GM12891 (cell line): ENCODE measurements at places on chromosomes 3 and 15.

- DNase-seq: no peak
These were observed 7.5 kb downstream of the EPHB1 start for GRCh38 chr3:134802428-134803050.

- no peak for DNase-seq
These were observed 9.3 kb downstream of the PDIA5 start for GRCh38 chr3:123076112-123076495.

DNA sequence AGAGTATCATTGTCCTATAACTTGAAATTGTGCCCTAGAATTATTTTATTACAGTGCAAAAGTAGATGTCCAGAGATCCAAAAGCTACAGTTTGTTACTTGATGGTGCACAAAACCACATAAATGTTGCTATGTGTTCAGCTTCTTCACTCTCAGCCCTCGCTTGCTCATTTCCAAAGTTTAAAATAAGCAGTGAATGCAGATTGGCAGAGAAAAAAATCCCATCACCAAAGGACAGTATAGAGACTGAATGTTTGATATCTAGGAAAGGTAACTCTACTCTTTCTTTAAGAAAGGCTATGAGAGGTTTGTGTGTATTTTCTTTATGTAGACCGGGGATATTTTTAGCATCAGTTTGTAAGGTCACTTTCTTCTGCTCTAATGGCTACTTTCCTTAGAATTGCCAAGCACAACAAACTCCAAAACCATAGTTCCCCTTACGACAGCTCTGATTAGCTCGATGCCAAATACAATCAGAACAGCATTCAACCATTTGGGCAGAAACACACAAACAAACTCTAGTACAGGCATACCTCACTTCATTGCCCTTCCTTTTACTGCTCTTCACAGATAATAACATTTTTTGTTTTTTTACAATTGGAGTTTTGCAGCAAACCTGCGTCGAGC is 164.1 kb upstream of the CCDC54 start:
- no peak for DNase-seq

DNA sequence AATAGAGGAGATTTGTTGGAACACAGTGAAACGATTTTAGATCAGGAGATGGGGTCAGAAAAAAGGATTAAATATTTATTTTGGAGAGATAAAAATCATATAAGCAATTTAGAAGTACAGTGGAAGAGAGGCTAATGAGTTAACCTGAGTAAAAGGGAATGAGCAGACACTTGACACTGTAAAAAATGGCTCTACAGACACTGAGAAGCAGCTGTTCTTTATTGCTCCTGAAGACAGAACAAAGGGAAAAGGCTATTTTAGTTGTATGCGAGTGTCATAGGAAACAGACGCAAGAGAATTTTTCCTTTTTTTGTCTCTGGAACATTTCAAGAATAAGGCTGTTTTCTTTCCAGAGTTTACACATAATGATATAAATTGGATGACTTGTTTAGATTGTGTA is 34.3 kb downstream of the ASTE1 start:
- DNase-seq: no peak

DNA sequence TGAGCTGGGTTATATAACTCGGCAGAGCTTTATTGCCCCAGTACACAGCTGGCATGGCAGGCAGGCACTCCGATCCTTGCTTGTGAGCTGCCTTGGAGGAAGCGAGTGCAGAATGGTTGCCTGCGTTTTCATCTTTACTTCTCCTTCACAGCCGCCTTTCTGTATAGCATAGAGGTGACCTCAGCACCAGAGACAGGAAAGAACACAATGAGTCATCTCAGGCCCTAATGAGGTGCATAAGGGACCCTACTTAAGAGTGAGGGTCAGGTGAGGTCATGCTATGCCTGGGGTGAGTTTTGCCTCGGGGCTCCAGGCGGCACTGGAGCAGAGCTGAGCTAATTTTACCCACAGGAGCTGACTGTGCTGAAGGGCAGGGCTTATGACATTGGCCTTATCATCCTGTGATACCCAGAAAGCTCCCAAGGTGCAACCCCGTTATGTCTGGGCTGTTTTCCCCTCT is 43.5 kb downstream of the LPP start:
- no peak for DNase-seq

DNA sequence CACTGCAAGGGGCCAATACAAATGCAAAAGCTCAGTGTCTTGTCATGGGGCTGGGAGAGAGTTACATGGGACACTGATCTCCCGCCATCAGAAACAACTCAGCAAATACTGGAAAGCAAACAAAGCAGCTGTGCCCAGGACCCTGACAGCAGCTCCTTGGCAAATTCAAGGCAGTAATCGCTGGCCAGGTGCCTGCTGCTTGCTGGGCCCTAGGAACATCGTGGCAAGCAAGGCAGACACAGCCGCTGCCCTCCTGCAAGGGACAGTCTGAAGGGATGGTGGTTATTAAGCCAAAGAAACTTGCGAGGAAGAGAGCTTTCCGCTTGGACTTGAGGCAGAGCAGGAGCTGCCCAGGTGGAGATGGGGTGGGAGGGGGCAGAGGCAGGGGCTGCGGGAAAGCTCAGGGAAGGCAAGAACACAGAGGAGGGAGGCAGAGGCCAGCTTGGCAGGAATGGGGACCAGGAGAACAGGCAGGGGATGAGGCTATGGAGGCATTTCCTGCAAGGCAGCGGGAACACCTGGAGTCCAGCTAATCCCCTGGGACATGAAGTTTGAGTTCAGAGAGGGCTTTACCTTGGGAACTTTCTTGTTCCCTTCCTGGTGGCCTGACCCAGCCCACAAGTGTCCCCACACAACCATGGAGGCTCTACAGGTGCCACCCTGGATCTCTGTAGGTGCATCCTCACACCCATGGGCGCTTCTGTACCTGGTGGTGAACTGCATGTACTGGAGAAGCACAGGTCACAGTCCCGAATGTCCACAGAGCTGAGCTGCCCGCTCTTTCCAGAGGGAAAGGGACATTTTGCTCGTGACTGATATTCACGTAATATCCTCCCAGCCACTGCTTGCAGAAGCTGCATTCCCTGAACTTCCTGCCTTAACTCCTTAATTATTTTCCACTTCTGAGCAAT is 78.7 kb upstream of the ATP2B2 start:
- DNase-seq: no peak

- no peak for DNase-seq
These were observed 3.4 kb downstream of the CLDND1 start for GRCh38 chr3:98519351-98519750.

- DNase-seq: no peak
These were observed 3.1 kb downstream of the CIAO2A start for GRCh38 chr15:64090527-64090926.

GRCh38 chr15:40263024-40263754 is 19.7 kb downstream of the ANKRD63 start:
- DNase-seq: no peak

GRCh38 chr3:21893242-21893641 is 142.2 kb upstream of the ZNF385D start:
- no peak for DNase-seq

- no peak for DNase-seq
These were observed 14.7 kb downstream of the VGLL3 start for GRCh38 chr3:86976219-86976618.

- DNase-seq: no peak
These were observed 25.3 kb downstream of the PLA2G4D start for GRCh38 chr15:42069025-42069424.

DNA sequence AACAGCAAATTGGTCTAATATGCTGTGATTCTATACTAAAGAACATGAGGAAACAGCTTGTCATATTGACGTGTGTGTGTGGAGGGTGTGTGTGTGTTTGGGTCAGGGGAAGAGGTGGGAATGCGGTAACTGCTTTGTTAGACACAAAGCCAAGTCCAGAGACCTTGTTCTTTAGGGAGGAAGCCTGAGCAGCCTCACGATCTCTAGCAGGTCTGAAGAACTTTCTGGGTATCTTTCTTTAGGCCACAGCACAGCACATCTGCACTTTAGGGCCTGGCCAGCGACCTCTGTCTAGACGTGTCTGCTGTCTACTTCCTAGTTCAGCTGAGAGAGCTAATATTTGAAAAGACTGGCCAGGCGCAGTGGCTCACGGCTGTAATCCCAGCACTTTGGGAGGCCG is 220.0 kb upstream of the TPRG1 start:
- DNase-seq: no peak

DNA sequence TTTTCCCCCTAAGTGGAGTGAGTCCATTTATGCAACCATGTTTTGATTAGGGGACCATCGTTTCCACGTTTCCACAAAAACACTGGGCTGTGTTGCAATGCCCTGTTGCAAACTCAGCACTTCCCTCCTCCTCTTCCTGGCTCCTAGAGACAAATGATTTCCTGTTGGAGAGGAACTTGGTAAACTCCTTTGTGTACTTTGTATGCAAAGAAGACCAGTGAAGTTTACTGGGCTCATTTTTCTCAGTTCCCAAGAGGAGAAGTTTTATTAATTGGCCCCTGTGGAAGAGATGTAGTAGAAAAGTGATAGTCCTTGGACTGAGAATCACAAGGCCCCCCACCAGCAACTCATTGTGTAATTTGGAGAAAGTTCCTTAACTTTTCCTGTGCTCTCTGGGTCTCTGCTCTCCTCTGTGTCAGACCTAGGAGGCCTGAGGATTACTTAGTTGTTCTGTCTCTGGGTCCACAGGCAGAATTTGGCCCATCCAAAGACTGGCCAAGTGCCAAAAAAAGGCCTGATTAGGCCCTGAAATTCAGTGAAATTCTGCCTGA is 95.0 kb downstream of the ATG7 start:
- no peak for DNase-seq

DNA sequence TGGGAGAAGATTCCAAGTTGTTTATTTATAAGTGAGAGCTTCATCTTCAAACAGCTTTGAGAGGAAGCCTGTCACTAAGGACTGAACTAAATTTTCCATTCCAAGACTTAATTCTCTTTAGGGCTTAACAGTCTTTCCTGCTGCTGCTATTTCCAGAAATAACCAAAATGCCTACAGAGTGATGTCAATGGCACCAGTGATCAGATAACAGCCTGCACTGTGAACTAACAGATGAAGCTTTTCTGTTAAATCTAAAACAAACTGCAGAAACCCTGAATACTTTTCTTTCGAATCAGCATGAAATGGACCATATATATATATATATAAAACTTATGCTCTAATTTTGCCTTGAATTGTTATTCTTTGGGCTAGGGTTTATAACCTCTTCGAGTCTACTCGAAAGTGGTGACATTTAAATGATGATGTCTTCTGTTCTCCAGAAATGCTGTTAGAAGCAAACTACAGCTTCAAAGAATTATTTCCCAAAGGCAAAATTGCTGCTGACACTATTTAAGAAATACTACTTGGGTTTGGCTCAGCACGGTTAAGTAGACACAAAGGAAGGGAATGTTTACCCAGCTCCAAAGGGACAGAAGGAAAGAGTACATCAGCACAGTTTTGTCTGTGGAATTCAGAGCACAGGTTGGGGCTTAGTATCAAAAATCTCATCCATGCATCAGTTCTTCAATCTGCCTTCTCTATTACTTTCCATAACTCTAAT is 238.5 kb upstream of the LRRN1 start:
- no peak for DNase-seq
